NCI-H2081 treated with DMSO at 0.1 percent for 48 hours (cell line): ENCODE measurements at places on chromosomes 12 and 14.

DNA sequence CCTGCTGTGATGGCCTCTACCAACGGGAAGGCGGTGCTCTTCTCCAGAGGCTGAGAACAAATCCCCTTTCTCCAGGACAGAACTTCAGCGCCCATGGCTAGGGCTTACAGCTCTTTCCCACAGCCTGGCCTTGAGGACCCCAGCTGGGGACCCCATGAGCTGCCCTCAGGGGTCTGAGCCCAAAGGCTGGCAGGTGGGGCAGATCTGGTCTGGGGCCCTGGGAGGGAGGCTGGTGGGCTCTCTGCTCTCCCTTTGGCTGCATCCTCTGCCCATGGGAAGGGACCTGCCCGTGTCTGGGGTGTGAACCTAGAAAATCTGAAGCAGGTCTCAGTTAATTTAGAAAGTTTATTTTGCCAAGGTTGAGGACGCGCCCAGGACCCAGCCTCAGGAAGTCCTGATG is 322.1 kb downstream of the ADGRD1 start:
- no peak for DNase-seq

DNA sequence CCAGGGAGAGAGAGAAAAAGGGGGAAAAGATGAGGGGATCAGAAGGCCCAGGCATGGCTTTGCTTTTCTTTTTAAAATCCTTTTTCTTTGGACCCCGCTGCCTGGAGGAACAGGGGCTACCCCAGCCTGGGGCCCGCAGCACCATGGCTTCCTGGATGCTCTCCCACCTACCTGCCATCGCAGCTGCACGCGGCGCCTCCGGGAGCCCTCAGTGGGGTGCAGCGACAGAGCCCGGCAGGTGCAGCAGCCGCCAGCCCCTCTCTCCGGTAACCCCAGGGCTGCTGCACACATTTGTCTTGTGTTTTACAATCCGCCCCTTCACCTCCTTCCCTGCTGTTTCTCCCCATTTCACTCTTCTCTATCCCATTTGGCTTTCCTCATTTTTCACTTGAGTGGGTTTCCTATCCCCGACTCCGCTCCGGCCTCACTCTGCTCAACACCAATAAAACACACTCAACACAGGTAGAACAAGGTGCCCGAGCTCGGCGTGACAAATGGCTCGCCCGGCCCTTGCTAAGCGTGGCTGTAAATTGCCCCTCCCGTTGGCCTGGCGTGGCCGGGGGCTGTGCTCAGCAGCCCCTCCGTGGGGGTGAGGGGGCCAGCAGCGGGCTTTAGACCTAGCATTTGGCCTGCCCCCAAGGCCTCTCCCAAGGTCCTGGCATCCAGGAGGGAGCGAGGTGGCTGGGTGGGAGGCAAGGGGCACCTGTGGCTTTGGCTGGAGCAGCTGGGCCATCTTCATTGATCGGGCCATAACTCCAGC is 52.6 kb upstream of the GPATCH2L start:
- no peak for DNase-seq

DNA sequence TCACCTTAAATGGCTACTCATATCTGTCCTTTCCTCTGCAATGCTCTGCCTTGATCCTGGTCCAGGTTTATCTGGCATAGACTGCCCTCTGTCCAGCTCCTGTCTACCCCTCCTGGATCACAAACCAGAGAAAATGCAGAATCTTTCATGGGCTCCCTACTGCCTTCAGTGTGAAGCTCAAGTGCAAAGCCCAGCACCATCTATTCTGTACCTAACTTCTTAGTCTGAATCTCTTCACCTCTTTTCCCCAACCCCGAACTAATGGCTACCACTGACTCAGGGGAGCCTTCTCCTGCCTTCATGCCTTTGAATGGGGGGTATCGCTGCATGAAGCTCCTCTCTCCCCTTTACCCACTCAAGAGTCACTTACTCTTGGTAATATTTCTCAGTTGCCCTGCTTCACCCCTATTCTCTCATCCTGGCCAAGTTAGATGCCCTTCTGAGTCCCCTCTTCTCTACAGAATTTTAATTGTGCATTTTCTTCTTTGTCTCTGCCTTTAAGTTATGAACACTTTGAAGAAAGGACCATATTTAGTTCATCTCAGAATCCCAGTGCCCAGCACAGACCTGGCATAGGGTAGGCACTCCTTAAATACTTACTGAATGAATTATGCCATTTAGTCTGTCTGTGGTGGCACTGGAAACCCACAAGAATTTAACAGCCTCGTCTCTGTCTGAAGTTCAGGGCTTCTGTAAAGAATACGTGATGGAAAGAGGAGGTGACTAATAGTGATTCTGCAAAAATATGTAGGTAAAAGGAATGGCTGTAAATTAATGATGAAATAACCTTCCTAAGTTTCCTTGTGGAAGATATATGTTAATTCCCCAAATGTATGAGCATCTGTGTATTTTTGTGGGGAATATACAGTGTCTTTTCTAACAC is 191.3 kb upstream of the AMIGO2 start:
- DNase-seq: no peak

- no peak for DNase-seq
Measured at GRCh38 chr12:2057041-2057794, 4.4 kb downstream of the CACNA1C start.

- DNase-seq: no peak
Measured at GRCh38 chr14:104875811-104876210, 10.7 kb downstream of the CEP170B start.

DNA sequence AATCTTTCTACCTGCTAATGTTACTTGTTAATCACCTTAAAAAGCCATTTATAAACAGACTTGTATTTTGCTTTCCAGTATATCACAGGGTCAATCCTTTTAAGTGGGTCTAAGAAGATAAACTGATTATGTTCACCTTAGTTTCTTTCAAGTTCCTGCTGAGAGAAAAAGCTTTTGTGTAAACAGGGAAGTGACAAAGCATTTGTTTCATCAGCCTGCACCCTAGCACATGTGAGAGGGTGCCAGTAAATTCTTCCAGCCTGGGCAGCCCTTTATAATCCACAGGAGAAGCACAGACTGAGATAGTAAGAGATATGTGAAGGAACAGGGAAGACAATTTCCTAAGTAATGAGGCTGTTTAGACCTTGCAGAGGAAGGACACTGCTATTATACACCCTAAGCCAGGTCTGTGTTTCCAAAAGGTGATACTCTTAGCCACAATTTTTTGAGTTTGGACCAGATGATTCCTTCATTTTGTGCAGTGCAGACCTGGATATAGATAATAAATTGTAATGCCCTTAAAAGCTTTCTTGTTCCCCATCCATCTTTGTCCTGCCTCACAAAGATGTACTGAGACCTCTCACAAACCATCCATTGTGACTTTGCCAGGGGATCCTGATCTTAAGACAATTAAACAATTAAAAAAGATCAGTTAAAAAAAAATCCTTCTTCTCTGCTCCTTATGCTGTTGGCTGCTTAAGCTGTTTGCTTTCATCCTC is 150.7 kb downstream of the KTN1 start:
- DNase-seq: no peak

DNA sequence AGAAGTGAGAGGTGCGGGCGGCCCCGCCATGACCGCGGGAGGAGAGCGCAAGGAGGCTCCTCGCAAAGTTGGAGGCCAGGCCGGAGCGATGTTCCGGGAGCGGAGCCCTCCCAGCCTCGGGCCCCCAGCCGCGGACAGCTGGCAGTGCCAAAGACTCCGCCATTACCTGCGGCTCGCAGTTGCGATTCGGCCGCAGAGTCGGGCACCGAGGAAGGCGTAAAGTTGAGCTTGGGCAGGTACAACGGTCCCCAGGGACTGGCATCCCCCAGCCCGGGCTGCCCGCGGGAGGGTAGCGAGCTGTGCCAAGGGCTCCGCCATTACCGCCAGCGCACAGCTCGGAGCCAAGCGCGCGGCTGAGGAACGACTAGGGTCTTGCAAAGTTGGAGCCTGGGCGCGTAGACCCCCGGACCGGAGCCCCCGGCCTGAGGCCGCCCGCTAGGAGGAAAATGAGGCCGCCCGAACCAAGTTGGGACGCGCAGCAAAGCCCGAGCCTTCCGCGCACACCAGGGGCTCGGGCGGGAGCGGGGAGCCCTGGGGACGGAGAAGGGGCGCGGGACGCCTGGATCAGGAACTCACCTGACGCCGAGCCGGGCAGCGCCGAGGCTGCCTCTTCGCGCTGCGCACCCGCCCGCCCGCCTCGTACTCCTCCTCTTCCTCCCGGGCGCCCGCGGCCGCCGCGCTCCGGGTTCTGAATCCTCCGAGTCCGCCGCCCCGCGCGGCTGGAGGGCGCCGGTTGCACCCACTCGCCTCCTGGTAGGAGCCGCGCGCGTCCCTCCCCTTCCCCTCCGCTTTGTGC is 677 bp downstream of the NOS1 start:
- no peak for DNase-seq

DNA sequence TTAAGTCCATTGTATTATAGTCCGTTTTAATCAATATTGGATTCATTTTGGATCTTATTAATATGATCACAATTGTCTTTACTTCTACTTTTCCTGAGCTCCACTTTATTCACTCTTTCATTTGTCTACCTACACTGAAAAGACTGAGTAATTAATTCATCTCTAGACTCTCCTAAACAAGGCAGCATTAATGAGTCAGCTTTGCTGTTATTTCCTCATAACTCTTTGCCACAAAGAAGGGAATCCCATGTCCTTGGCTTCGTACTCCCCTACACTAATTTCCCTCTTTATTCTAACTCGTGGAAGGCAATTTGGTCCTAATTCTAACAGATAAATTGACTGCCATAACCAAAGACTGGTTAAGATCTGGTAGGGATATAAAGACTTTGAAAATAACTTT is 91.9 kb downstream of the ARMH4 start:
- DNase-seq: no peak

GRCh38 chr14:85224241-85224640 is 305.7 kb upstream of the FLRT2 start:
- no peak for DNase-seq

- no peak for DNase-seq
Measured at GRCh38 chr12:42143452-42144157, 1.1 kb downstream of the GXYLT1 start.

DNA sequence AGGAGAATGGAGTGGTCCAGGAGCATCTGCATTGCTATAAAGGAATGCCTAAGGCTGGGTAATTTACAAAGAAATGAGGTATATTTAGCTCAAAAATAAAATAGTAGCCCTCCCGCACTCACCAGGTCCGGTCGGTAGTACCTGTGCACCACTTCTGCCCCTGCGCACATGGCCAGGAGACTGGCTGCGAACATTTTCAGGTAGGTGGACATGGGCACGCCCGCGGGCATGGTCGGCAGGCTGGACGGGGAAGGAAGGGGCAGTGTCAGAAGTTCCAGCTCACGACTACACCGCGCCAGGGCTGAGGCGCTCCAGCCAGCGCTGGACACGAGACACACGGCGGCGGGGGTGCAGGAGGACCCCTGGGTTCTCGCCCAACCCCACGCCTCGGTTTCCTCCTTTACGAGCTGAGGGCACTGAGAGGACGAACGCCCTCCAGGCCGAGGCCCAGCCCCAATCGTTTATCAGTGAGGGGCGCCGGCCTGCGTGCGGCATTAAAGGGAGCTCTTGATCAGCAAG is 9.1 kb upstream of the TDG start:
- no peak for DNase-seq

GRCh38 chr14:74425525-74426201 is 347 bp downstream of the SYNDIG1L start:
- no peak for DNase-seq

DNA sequence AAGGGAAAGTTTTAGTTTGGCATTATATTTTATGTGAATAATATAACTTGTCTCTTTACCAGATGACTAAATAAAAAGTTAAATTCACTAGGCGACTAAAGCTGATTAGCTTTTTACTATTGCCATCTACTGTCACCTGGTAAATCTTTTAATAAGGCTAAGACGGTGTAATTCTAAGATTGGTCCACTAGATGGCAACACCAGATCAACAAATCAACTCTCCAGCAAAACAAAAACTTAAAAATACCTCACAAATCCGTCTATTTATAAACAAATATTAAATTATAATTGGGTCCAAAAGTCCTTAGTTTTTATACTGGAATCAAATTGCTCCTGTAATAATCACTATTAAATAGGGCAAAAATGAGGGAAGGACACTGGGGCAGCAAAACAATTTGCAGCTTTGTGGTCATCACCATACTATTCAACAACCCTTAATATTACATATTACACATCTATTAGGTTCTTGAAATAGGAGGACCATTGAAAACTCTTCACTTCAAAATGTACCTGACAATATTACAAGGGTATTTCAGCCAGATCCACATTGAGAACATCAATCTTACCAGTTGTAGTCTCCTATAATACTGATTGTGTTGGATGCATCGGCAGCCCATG is 47.9 kb downstream of the GALC start:
- DNase-seq: no peak

- DNase-seq: no peak
Measured at GRCh38 chr12:112401903-112402498, 7.4 kb downstream of the RPL6 start.

DNA sequence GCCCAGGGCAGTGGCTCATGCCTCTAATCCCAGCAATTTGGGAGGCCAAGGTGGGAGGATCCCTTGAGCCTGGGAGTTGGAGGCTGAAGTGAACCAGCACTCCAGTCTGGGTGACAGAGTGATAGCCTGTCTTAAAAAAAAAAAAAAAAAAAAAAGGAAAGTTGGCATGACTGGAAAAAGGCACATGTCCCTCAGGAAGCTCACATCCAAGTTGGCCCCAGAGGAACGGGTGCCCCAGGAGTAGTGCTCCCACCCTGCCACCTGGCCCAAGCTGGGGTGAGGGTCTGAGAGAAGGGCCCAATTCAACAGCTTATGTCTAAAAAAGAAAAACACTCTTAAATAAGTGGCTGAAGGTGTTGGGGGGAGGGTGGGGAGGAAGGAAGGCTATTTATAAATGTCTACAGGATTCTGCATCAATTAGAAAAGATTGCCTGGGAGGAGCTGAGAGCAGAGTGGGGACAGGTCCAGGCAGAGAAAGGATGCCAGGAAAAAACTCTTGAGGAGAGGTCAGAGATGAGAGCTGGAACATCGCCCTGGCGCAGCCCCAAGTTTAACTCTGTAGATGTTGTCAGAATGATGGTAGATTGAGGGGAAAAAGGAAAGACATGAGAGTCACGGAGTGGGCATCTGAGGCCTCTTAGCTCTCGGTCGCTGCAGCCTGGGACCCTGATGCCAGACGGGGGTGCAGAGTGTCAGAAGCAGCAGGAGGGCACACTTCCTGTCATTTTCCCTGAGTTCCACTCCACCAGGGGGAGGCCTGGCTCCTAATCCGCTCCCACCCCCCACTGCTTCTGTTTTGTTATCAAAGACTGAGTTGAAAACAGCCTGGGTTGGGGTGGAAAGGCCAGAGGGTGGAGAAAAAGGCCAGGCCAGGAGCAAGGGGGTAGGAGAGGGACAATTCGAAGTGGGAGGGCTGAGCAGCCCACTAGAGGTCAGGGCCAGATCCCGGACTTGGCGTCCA is 7.3 kb downstream of the SPRYD3 start:
- DNase-seq: no peak

DNA sequence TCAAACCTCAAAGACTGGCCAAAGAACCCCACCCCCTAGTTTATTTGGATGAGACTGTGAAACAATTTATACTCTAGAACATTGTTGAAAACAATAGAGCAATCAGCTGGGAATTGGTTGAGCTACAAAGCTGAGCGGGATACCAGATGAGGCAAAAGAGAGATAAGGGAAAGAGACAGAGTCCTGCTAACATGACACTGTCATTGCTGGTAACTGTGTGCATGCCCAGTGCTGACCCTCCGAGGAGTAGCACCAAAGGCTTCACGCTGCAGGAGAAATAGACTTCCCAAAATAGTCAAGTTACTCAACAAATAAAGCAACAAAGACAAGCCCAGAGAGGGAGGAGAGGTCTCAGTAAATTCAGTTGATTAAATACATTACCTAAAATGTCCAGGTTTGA is 63.6 kb downstream of the RASSF8 start:
- DNase-seq: no peak
